ENCODE measurements at places on chromosomes 7 and 10.

DNA sequence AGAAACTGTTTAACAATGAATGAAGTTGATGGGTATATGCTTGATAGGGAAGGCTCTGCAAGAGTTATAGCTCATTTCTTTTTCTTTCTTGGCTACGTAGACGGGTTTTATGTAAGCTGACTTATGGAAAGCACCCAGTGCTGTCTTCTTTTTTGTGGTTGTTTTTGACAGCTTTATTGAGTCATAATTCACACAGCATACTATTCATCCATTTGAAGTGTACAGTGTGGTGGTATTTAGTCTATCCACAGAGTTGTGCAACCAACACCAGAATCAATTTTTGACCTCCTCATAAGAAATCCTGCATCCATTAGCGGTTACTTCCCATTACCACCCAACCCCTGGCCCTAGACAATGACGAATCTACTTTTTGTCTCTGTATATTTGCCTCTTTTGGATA lies 240.6 kb upstream of the KIAA1217 start:
- no peak for DNase-seq

DNA sequence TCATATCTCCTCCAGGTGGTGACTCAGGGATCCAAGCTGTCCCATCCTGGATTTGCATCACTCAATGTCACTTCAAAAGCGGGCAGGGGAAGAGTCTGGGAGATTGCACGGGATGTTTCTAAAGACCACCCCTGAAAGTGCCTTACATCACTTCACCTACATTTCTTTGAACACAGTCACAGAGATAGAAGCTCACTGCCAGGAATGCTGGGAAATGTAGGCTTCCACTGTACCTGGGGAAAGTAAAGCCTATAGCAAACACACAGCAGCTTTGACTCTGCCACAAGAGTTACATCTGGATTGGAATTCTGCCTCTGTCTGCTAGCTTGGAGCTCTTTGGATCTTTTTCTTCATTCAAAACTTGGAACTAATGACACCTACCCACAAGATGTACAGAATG lies 300.9 kb downstream of the WDR11 start:
- peak; percentile 7 for DNase-seq

DNA sequence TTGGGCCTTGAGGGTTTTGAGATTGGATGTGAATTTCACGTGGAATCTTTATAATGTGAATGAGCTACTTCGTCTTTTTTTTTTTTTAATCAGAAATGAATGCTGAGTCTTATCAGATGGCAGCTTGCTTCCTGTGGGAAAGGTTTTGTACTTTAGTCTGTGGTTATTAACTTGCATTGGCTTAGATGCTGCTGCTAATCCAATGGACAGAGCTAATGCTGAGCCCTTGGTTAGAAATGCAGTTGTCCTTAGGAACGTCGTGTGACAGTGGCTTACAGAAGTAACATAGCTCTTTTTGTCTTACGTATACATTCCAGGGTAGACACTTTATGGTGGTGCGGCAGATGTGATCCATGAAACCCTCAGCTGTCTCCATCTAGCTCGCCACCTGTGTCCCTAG lies 32.8 kb downstream of the ADCY1 start:
- DNase-seq: no peak

DNA sequence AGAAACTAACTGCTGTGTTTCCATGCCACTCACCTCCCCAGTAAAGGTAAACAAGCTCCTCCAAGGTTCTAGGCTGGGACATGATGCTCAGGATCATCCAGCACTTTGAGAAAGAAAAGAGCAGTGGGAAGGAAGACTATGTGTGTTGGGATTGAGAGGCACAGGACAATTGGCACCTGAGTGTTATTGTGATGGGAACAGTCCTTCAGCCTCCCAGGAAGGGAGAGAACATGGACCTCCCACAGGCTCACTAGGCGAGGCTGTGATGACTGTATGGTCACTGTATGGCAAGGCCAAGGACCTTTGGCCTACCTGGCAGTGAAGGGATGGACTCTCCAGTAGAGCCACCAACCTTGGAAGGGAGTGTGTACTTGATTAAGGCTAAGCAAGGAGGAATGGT lies 123.2 kb upstream of the UNC5B start:
- DNase-seq: no peak

GRCh38 chr7:106129291-106129690 lies 17.2 kb upstream of the SYPL1 start:
- no peak for DNase-seq

DNA sequence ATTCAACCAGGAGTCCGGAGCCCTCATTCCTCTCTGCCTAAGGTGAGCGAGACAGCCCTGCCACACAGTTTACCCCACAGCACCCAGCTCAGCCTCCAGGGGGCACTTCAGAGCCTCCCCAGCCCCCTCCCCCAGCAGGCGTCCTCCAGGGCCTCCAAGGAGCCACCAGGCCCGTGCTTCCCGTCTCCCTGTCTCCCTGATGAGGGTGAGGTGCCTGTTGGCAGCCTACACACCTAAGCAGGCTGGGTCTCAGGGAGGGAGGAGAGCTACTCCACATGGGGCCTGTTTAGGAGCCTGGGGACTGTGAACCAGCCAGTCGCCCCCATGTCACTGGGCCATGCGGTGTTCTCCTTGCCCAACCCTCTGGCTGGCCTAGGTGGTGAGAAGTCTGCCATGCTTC lies 28.9 kb upstream of the TRIM8 start:
- no peak for DNase-seq

DNA sequence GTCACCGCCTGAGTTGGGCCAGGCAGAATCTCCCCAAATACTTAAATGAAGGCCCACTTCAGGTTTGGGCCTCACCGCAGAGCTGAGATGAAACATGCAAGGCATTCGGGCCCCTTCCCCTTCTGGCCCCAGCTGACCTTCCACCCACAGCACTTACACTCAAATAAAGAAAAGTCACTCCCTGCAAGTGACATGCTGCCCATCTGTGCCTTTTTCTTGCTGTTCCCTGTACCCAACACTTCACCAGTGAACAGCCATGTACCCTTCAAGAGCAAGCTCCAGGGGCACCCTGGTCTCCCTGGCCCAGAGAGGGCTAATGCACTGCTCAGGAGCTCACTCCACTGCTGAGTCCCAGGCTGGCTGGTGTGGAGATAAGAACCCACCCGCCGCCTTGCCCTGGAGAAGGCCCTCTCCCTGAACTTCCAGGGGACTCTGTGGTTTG lies 40.7 kb downstream of the ZCCHC24 start:
- DNase-seq: no peak
